ENCODE measurements at places on chromosomes 1 and 21.

DNA sequence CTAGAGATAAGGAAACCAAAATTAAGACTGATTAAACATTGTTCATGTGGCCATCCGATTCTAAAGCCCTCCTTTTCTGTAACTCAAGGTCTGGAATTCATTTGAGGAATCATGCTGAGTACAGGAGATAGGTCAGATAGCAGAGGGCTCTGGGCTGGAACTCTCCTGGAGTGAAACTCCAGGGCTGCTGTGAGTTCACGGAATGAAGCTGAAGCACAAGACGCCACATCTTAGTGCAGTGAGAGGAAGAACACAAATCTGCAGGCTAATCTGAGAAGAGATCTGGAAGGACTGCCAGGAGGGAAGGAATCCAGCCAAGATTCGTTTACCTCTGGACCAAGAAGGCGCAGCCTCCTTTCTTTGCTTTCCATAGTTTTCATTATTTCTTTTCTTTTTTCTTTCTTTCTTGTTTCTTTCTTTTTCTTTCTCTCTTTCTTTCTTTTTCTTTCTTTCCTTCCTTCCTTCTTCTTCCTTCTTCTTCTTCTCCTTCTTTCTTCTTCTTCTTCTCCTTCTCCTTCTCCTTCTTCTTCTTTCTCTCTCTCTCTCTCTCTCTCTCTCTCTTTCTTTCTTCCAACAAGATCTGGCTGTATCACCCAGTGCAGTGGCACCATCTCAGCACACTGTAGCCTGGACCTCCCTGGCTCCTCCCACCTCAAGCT lies 74.8 kb upstream of the ATP1B1 start:
- no peak for DNase-seq

- no peak for DNase-seq
These were observed 57.1 kb upstream of the ID3 start for GRCh38 chr1:23616292-23616824.

DNA sequence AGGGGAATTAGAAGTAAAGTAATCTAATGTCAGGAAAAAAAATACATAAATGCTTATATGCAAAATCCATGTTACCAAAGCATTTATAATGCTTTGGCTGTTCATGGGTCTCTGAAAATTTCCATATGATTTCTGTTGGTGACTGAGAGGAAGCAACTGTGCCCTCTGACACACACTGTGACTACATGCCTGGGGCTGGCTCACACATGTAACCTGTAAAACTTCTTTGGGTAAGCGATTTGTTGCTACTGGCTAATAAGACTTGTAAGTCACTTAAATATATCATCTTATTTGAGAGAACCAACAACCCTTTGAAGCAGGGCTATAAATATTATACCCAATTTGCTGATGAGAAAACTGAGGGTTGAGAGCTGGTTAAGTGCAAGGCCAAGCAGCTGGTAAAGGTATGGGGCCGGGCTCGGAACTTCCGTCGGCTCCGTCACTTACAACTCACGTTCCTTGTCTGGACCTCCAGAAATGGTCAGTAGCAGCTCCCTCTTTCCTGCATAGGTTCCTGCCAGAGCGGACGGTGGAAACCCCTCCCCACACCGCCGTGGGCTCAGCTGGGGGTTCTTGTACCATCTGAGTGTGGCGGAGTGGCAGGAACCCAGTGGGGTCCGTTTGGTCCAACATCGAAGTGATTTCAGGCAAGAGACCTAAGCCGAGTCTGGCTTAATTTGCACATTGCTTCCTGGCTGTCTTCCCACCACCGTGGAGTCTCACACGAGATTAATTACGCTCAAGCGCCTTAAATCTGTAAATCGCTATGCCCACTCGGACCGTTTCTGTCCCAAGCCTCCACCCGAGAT lies 714 bp downstream of the DFFA start:
- peak; percentile 13 for DNase-seq

DNA sequence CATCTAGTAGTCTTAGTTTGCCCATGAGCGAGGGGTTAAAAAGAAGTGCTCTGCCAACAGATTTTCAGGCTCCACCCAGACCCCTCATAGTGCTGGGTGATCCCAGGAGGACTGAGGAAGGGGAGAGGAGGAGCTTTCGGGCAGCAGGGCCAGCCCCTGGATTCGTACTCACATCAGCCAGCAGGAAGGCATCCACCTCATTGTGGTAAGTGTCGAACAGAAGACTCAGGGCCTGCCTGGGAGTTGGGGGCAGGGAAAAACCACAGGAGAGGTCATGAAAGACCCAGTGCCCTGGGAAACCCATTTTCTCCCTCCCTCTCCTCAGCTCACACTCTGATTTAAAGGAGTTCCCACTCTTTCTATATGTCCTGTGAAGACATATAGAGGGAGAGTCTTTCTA lies 34.9 kb downstream of the PIK3C2B start:
- DNase-seq, result no peak

- no peak for DNase-seq
These were observed 793.2 kb downstream of the PLA2G4A start for GRCh38 chr1:187621951-187622350.

- DNase-seq, result no peak
These were observed 14.9 kb downstream of the SLC26A9 start for GRCh38 chr1:205928317-205928716.

GRCh38 chr1:162916407-162916806 lies 55.4 kb upstream of the CCDC190 start:
- no peak for DNase-seq

GRCh38 chr1:48730164-48730910 lies 46.4 kb downstream of the BEND5 start:
- no peak for DNase-seq

DNA sequence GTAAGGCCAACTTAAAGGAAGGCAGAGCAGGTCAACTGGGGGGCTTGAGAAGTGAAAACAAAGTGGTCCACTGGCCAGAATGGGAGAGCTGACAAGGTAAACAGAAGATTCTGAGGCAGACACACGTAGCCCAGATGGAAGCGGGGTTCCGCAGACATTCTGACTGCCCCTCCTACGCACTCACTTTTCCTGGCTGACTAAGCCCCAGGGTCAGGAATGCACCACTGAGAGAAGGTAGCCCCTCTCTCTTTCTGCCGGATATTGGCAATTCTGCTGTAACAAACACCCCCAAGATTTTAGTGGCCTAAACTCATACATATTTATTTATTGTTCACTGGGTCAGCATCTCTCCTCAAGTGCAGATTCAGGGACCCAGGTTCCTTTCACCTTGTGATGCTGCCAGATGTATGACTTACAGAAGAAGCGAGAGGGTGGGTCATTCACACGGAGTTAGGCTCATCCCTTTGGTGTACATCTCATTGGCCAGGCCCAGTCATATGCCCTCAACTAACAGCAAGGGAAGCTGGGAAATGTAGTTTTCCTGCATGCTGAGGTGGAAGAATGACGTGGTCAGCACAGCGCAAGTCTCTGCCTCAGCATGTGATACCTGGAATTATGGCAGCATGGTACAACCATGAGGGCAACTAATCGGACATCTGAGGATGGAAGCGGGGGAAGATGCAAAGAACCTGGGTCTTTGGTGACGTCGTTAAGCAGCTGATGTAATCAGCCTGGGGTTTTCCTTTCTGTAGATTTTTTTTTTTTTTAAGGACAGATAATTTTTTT lies 43.4 kb upstream of the MRPS6 start:
- peak; percentile 33 for DNase-seq

- DNase-seq, result no peak
These were observed 99.1 kb upstream of the ARTN start for GRCh38 chr1:43834280-43835081.

GRCh38 chr21:45078877-45079281 lies 4.5 kb downstream of the ADARB1 start:
- DNase-seq, result no peak

All from Caki2 (cell line).